ENCODE measurements at places on chromosomes 16 and 17.

- no peak for DNase-seq
Observed at GRCh38 chr16:2058872-2059271, 11.1 kb downstream of the TSC2 start.

DNA sequence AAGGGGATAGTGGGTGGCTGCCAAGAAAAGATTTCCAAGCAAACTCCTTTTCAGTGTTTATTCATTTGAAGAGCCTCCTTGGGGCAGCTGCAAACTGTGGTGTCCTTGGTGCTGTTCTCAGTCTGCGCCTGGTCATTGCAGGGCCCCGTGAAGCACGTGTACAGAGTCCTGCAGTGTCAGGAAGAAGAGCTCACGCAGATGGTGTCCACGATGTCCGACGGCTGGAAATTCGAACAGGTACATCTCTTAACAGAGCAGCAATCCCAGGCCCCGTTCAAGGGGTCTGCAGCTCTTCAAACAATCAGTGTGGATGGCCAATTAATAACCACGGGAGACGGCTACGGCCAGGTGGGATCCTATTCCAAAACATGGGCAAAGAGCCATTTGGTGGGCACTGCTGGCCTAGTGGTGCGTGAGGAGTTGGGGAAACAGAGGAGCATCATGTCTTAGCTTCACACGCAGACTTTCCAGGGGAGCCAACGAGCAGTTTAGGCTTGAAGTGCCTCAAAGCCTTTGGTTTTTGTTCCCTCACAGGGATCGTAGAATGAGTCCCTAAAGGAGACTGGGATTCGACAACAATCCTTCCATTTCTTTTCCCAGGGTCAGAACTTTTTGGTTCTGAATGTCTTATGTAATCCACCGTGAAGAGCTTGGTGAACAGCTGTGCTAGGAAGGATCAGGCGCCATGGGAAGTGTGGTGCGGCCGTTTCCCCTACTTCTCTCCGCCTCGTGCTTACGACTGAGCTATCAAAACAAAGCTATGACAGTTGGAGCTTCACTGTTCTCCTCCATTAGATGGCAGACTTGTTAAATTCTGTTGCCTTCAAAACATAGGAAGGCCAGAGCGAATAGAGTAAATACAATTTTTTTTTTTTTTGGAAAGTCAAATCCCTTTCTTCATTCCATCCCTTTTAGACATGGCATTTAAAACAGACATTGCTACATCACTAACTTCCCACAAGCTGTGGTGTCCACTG is 12.6 kb downstream of the KCTD2 start:
- DNase-seq: no peak

DNA sequence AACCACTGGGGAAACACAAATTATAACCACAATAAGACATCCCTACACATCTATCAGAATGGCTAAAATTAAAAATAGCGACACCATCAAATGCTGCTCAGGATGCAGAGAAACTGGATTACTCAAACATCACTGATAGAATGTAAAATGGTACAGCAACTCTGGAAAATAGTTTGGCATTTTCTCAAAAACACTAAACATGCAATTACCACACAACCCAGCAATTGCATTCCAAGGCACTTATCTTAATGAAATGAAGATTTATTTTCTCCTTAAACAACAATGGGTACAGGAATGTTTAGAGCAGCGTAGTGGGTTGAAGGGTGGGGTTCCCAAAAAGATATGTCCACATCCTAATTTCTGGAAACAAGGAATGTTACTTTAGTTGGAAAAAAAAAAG is 309.0 kb upstream of the PMFBP1 start:
- DNase-seq: no peak

DNA sequence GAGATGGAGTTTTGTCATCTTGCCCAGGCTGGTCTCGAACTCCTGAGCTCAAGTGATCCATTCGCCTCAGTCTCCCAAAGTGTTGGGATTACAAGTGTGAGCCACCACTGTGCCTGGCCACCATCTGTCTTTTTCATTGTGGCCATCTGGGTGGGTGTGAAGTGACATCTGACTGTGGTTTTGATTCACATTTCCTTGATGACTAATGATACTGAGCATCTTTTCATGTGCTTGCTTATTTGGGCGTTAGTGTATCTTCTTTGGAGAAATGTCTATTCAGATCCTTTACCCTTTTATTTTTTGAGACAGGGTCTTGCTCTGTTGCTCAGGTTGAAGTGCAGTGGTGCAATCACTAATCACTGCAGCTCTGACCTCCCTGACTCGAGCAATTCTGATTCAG is 53.9 kb upstream of the ERN1 start:
- DNase-seq: no peak

- no peak for DNase-seq
Observed at GRCh38 chr17:5975661-5976060, 94.5 kb upstream of the WSCD1 start.

DNA sequence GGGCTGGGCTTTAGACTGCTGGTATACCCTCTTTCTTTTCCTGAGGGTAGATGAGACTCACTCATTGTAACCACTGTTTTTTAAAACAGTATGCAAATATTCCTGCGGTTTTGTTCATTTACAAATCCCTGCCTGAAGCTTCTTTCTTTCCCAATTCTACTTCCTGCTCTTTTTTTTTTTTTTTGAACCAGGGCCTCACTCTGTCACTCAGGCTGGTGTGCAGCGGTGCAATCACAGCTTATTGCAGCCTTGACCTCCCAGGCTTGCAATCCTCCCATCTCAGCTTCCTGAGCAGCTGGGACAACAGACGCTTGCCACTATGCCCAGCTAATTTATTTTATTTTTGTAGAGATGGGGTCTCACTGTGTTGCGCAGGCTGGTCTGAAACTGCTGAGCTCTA is 8.0 kb upstream of the SULT1A1 start:
- no peak for DNase-seq

- DNase-seq: no peak
Observed at GRCh38 chr17:8776248-8776647, 17.9 kb upstream of the SPDYE4 start.

- DNase-seq: no peak
Observed at GRCh38 chr16:67673712-67674580, 7.3 kb downstream of the C16orf86 start.

GRCh38 chr17:39953471-39953888 is 9.3 kb upstream of the GSDMA start:
- no peak for DNase-seq

- no peak for DNase-seq
Observed at GRCh38 chr16:27318392-27319256, 4.8 kb downstream of the IL4R start.

Data from activated CD8-positive, alpha-beta memory T cell treated with anti-CD3 and anti-CD28 coated beads for 1 hour (primary cell).